ENCODE measurements at places on chromosomes 3 and 15.

- DNase-seq = no peak
Observed at GRCh38 chr3:29850641-29851040, 569.8 kb downstream of the RBMS3 start.

DNA sequence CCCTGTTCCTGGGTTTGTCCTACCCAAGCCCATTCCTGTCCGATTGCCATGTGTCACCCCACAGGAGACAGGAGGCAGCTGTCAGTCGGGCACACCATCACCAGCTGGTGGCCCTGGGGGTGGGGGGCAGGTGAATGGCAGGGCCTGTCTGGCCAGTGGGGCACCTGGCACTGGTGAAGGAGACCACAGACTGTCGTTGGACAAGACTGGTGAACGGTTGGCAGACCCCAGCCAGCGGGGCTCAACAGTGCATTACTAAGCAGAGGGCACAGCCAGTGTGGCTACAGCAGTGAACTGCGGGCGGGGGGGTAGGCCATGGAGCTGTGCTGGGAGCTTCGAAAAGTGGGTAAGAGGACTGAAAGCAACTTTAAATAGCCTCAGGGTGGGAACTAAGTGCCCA lies 2.1 kb downstream of the SEMA7A start:
- no peak for DNase-seq

DNA sequence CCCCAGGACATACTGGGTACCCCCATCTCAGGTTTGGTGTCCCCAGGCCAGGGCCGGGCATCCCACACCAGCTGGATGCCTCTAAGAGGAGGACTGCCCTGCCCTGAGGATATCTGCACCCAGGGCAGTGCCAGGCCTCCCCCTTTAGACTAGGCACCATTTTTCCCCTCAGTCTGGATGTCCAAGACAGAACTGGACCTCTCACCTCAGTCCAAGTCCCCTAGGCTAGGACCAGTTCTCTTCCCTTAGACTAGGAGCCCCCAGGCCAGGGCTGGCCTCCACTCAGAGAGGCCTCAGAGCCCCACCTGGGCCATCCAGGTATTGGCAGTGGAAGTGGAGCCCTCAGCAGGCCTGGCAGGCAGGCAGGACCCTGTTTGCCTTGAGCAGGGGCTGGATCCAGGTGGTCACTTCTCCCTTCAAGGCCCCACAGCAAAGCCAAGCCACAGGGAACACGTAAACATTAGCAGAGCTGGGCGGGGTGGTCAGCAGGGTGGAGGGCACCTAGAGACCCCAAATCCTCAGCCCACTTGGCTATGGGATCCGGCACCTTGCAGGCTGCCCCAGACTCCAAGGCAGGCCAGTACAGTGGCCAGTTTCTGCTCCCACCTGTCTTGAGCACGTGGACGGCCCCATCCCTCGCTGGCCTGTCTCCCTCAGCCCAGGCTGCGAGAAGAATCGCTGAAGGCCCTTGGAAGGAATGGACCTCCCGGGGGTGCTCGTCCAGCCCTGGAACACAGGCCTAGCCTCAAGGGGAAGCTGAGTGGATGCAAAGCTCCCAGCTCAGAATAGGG lies 28.3 kb downstream of the PTH1R start:
- DNase-seq = no peak

DNA sequence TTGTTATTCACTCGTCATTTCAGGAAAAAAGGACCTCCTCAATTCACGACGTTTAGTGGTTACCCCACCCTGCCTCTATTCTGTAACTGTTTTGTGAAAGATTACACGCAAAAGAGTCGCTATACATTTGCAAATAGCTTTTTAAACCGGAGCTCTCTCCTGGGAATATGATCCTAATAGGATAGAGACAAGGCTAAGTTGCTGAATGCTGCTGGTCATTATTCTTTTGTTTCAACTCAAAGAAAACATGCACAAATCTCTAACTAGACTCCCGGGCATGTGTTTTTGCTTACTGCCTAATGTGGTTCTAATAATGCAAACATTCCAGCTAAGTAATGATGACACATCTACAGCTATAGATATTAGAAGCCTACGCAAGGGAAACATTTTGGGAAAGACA lies 214.6 kb upstream of the MDFIC2 start:
- DNase-seq = peak; percentile 7

GRCh38 chr15:52164631-52165265 lies 26.4 kb downstream of the GNB5 start:
- no peak for DNase-seq

DNA sequence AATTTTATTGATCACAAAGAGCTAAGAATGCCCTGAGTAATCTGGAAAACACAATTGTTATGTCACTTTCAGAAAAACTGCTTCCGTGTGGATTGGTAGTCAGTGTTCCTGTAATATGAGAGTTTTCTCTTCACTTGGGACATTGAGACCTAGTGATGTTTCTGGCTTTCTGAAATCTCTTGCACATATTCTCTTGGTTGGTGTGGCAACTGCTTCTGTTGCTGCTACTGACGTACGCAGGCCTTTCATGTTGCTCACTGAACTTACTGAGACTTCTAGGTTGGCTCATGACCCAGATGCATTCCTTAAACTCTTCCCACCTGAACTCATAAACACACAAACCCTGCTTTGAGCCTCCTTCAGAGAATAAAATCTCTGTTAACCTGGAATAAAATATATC lies 175.0 kb upstream of the PFN2 start:
- no peak for DNase-seq

DNA sequence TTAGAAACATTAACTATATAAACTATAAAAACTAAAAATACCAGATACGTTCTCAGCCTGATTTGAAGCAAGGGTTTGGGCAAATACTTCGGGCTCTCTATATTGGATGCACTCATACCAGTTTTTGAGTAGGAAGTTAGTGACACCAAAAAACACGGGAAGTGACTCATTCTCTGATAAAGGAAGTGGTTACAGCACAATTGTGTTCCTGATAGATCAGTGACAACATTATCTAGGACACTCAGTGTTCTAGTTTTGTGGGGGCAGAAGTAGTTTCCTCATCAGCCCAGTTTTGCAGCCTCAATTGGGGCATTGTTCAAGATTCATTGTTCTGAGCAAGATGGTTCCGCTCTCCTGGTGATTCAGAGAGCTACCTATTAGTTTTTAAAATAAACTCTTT lies 469.6 kb upstream of the DPPA4 start:
- DNase-seq = peak; percentile 4

Data from GM03348 (cell line).